ENCODE measurements at places on chromosomes 12 and 14. TPM values are rescaled to one million over a fixed set of nuclear protein-coding genes. Genes with fewer than 3 reads are reported as not detected.

DNA sequence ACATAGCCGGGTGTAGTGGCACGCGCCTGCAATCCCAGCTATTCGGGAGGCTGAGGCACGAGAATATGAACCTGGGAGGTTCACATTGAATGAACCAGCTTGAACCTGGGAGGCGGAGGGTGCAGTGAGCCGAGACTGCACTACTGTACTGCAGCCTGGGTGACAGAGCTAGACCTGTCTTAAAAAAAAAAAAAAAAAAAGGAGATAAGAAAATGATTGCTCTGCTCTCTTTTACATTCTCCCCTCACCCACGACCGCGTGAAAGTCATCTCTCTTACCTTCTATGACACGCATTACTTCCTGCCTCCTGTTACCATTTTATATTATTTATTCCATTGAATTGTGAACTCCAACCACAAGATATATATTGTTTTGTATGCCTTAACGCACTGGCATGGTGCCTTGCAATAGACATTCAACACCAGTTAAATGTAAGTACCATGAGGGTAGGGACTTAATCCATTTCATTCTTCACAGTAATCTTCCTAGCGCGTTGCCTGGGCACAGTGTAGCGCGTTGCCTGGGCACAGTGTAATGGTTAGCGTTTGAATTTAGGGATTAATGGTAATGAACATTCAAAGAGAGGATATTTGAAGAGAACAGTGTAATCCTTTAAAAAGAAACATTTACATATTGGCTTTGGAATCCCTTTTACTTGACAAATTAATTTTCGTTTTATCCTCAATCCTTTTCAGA is 2.7 kb downstream of the RAP1B start:
- no peak for DNase-seq
- H3K27me3 ChIP-seq: no peaks in the 10 kb centered on the region
- peaks cover 19% of the 10 kb centered on the region for H3K36me3 ChIP-seq
- peaks cover 53% of the 10 kb centered on the region for H3K4me1 ChIP-seq
- H3K27ac ChIP-seq: peak overlapping the region; percentile 24
- H3K4me3 ChIP-seq: peak overlapping the region; percentile 99

DNA sequence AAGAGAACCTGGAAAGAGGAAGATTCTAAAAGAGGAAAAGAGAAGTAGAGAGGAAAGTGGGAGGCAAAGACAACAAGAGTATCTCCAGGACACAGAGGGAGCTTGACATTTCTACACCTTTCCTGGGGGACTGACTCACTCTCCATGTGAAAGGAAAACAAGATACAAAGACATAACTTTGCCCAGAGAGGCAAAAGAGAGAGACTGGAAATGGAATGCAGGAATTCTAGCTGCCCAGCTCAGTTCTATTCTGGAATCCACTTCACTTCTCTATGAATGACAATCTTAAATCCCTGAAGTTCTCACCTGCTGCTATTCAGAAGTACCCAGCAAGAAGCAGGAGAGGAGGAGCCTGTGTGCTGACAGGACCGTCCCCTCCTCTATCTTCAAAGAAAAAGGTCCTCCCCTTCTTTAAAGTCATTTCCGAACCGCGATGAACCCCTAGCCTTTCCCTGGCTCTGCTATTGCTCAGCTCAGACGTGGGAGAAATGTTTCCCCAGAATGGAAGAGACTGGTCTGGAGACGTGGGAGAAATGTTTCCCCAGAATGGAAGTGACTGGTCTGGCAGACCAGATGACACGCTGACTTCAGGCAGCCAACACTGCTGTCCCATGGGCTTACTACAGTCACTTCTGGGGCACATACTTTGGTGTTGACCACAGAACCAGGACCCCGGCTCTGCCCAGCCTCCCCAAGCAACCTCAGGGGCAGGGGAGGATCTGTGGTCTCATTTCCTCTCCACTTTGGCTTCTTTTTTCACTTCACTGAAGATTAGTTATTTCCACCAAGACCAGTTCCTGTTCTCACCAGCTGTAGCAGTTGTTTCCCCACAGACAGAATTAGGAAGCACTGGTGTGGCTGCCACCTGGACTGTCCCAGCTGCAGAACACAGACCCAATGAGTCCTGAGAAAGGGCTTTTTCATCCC is 8.3 kb downstream of the FMNL3 start:
- H3K36me3 ChIP-seq: no peaks in the 10 kb centered on the region
- no peaks in the 10 kb centered on the region for H3K27me3 ChIP-seq
- peaks cover 30% of the 10 kb centered on the region for H3K4me1 ChIP-seq
- DNase-seq: peak; percentile 57

DNA sequence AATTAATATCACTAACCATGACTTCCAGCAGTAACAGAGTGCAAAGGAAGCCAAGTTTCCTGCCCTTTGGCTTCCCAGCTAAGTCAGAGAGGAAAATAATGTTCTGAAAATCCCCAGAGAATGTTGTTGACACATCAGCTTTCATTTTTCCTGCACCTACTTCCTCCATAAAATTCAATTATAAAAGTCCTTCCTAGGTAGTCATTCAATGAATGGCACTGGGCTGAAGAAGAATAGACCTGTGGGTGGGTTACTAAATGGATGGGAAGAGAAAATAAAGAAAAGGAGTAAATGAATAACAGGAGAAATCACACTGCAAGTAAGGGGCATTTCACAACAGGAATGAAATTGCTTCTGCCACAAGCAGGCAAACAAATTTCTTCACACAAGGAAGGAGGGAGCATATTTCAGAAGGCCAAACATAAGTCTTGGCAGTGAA is 73.2 kb upstream of the MDM1 start:
- DNase-seq: peak; percentile 17
- H3K36me3 ChIP-seq: no peaks in the 10 kb centered on the region
- H3K4me1 ChIP-seq: peaks cover 37% of the 10 kb centered on the region
- no peaks in the 10 kb centered on the region for H3K27me3 ChIP-seq
- H3K27ac ChIP-seq: peak overlapping the region; percentile 73

GRCh38 chr12:12486661-12487240 is 75.9 kb downstream of the DUSP16 start:
- H3K4me3 ChIP-seq: no peak overlapping the region
- DNase-seq: no peak
- no peak overlapping the region for H3K27ac ChIP-seq
- H3K4me1 ChIP-seq: peaks cover 4% of the 10 kb centered on the region

DNA sequence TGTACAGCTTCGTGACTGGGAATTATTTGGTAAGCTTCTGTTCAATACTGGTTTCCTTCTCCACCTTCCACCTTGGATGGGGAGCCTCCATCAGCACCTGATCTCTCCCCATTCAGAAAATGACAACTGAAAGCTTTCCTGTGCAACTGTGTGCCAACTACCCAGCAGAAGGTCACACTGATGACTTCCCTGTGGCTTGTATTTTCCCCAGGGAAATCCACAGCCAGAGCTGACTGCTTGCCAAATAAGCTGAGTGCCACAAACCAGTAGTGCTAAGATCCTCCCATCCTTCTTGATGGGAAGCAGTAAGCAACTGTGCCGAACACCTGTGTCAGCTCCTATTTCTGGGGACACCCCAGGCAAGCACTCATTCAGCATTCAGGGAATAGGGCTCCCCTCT is 257.2 kb upstream of the SOX5 start:
- no peaks in the 10 kb centered on the region for H3K4me1 ChIP-seq
- H3K27ac ChIP-seq: no peak overlapping the region
- H3K4me3 ChIP-seq: no peak overlapping the region
- no peak for DNase-seq
- H3K36me3 ChIP-seq: no peaks in the 10 kb centered on the region

- no peaks in the 10 kb centered on the region for H3K36me3 ChIP-seq
- H3K4me3 ChIP-seq: no peak overlapping the region
- H3K4me1 ChIP-seq: no peaks in the 10 kb centered on the region
- DNase-seq: no peak
- no peak overlapping the region for H3K27ac ChIP-seq
- no peaks in the 10 kb centered on the region for H3K27me3 ChIP-seq
These were observed 123.1 kb downstream of the NPAS3 start for GRCh38 chr14:33061667-33062325.

DNA sequence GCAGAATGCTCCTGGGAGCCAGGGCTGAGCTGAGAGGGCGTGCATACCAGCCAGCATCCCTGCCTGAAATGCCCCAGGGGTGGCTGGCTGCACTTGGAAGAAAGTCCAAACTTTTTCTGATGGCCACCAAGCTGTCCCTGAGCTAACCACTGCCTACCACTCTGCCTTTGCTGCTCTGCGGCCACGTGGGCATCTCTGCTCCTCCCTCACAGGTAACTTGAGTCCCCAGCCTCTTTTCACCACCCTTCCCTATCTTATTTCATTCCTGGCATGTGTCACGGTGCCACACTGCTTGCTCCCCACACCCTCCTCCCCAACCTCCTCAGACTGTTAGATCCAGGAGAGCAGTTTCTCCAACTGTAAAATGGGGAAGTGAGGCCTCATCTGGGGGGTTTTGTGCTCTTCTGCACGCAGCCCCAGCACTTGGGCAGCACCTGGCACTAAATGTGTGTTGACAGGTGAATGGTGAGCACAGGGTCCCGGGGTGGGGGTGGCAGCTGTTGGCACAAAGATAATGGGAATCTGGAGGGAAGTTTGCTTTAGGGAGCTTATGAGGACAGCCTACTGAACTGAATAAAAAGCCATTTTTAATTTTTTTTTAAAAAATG is 113.0 kb downstream of the GLT1D1 start:
- no peak overlapping the region for H3K27ac ChIP-seq
- peaks cover 26% of the 10 kb centered on the region for H3K27me3 ChIP-seq
- peaks cover 15% of the 10 kb centered on the region for H3K36me3 ChIP-seq
- H3K4me1 ChIP-seq: no peaks in the 10 kb centered on the region

LRTM2 gene
- not detected for polyA plus RNA-seq

ABCD2 gene
- polyA plus RNA-seq: not detected

- H3K4me3 ChIP-seq: no peak overlapping the region
- DNase-seq: no peak
- H3K27me3 ChIP-seq: no peaks in the 10 kb centered on the region
- no peaks in the 10 kb centered on the region for H3K4me1 ChIP-seq
These were observed 293.2 kb downstream of the DUSP6 start for GRCh38 chr12:89059056-89059455.

DNA sequence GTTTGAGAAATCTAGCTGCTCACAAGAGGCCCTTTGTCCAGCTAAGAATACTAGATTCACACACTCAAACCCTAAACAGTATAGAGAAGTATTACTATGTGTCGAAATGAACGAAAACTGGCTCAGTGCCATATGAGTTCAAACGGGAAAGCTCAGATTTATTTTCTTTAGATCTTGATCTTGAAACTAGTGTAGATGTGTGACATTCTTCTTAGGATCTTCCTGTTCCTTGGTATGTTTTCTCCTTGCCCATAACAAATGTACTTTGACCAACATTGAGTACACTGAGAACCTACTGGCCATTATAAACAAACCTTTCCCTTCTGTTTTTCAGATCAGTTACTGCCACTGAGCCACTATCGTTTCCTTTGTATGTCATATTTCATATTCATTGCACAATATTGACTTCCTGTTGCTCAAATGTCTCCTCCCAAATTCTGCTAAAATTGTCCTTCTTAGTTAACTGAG is 21.3 kb downstream of the MYBPC1 start:
- DNase-seq: peak; percentile 65
- no peaks in the 10 kb centered on the region for H3K36me3 ChIP-seq
- H3K27me3 ChIP-seq: no peaks in the 10 kb centered on the region
- peak overlapping the region; percentile 76 for H3K4me3 ChIP-seq
- H3K4me1 ChIP-seq: peaks cover 67% of the 10 kb centered on the region

TAS2R8 gene
- polyA plus RNA-seq: not detected

OASL gene
- 9.9 TPM for polyA plus RNA-seq

- no peak overlapping the region for H3K27ac ChIP-seq
- H3K36me3 ChIP-seq: no peaks in the 10 kb centered on the region
- peaks cover 26% of the 10 kb centered on the region for H3K4me1 ChIP-seq
- DNase-seq: peak; percentile 88
- H3K27me3 ChIP-seq: peaks cover 10% of the 10 kb centered on the region
These were observed 20.0 kb upstream of the TCP11L2 start for GRCh38 chr12:106282457-106283097.

CNTN1 gene
- not detected for polyA plus RNA-seq

GRCh38 chr12:29750928-29751220 is 32.9 kb downstream of the TMTC1 start:
- no peaks in the 10 kb centered on the region for H3K27me3 ChIP-seq
- H3K36me3 ChIP-seq: no peaks in the 10 kb centered on the region
- H3K4me1 ChIP-seq: no peaks in the 10 kb centered on the region
- no peak overlapping the region for H3K27ac ChIP-seq

DNA sequence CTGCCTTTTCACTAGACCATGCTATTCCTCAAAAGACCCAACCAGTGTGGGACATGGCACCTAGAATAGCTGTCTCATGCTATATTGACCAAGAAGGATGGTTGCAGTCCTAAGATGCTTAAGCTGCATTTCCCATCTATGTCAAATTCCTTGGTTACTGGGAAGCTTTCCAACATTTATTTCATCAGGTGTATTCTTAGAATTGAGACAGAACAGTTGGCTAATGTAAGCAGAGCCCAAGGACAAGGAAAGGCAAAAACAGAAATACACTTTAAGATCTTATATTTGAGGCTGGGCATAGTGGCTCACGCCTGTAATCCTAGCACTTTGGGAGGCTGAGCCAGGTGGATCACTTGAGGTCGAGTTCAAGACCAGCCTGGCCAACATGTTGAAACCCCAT is 24.7 kb downstream of the ARG2 start:
- no peaks in the 10 kb centered on the region for H3K4me1 ChIP-seq
- no peak overlapping the region for H3K4me3 ChIP-seq
- H3K36me3 ChIP-seq: peaks cover 47% of the 10 kb centered on the region
- no peak overlapping the region for H3K27ac ChIP-seq
- no peak for DNase-seq

- no peaks in the 10 kb centered on the region for H3K36me3 ChIP-seq
- no peak overlapping the region for H3K4me3 ChIP-seq
- DNase-seq: no peak
- no peak overlapping the region for H3K27ac ChIP-seq
- no peaks in the 10 kb centered on the region for H3K27me3 ChIP-seq
These were observed 28.0 kb downstream of the NELL2 start for GRCh38 chr12:44847888-44848702.

DNA sequence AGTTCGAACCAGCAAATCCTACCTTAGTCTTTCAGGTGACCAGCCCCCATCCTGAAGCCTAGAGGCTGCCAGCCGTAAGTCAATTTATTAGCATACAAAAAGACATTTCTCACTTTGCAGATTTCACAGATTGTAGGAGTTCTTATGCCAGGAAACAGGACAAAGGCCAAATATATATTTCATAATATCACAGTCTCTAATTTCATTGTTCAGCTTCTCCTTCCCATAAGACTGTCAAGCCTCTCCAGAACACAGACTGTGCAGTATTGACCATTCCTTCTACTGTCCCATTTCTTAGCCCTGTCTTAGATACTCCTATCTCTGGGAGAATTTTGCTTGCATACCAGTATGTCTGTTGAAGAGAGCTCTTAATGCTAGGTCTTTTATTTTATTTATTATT is 89.2 kb upstream of the RESF1 start:
- no peaks in the 10 kb centered on the region for H3K27me3 ChIP-seq
- no peak for DNase-seq
- H3K27ac ChIP-seq: no peak overlapping the region
- H3K4me1 ChIP-seq: peaks cover 5% of the 10 kb centered on the region
- no peak overlapping the region for H3K4me3 ChIP-seq

GRCh38 chr12:127925971-127926370 is 341.0 kb upstream of the TMEM132C start:
- H3K4me1 ChIP-seq: no peaks in the 10 kb centered on the region
- H3K27me3 ChIP-seq: no peaks in the 10 kb centered on the region
- H3K36me3 ChIP-seq: no peaks in the 10 kb centered on the region
- no peak overlapping the region for H3K27ac ChIP-seq
- no peak for DNase-seq
- no peak overlapping the region for H3K4me3 ChIP-seq

MYF6 gene
- not detected for polyA plus RNA-seq

All from CD14-positive monocyte (primary cell).